ENCODE measurements at places on chromosomes 12 and 14.
A peak's percentile ranks its signal among the peaks of the same experiment; 100 is the strongest.

- peak; percentile 63 for DNase-seq
Observed at GRCh38 chr12:122336015-122336946, 70.0 kb upstream of the VPS33A start.

DNA sequence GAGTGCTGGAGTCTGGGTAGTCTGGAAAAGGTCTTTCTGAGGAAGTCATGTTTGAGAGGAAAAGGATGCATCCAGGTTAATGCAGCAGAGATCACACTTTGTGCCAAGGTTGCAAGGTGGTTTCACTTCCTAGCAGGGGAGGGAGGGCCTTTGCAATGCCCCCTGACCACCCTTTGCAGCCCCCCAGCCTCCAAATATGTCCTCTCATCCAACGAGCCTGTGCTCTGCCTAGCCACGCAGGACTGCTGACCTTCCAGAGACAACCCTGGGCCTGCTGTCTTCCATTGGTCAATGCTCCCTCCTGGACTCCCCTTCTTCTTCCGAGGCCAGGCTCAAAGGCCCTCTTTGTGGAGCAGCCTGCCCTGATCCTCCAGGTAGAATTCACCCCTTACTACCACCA lies 47.3 kb upstream of the TUNAR start:
- no peak for DNase-seq

DNA sequence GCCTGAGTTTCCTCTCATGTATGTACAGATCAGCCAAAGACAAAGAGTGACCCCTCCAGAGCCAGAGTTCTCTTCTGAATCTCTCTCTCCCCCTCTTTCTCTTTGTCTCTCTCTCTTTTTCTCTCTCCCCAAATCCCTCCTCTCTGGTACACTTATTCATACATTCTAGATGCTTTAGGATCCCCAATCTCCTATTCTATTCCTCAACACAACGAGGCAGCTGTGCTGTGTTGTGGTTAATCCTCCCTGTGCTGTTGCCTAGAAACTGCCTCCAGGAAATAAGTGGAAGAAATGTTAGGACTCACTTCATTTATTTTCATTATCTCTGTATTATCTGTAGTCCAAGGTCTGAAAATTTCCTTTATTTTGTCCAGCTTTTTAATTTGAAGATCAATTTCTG lies 350.5 kb upstream of the OR4E1 start:
- DNase-seq, result no peak

GRCh38 chr14:67704484-67705089 lies 2.9 kb downstream of the RDH12 start:
- peak; percentile 83 for DNase-seq
